ENCODE measurements at places on chromosomes 11 and 22. TPM values are rescaled to one million over a fixed set of nuclear protein-coding genes. Genes with fewer than 3 reads are reported as not detected.
A peak's percentile ranks its signal among the peaks of the same experiment; 100 is the strongest.

DNA sequence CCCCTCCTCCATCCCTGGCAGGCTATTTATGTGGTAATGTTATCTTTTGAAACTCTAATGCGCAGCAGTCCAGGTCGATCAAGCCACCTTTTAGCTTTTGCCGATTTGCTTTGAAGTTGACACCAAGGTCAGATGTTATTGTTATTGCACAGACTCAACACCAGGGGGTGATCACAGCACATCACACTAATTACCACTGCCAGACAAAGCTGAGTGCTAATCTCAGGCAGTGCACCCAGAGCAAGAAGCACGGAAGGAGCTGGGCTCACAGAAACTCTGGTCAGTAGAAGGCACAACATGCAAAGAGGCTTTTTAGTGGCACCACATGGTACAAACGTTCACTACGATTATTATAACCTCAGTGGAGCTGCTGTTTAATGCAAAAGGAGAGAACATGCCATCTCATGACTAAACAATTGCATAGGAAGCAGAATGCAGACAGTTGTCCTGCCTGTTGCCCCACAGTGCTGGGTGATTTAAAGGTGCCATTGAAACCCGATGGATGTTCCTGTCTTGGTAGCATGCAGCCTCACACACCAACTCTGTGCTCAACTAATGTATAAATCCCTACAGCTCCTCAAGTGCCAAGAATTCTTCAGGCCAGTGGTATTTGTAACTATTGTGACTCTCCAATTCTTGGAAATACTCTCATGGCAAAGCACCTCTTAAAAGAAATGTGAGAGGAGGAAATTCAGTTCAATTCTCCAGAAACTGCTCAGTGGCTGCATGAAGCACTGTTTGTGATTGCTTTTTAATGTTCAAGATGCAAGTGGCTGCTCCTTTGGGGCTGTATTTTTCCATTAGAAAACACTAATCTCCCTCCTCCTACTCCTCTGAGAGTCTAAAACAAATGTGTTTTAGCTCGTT lies 353.9 kb upstream of the DDI1 start:
- H3K4me3 ChIP-seq = peak overlapping the region; percentile 12
- no peak overlapping the region for H3K27ac ChIP-seq
- H3K27me3 ChIP-seq = no peaks in the 10 kb centered on the region
- H3K4me1 ChIP-seq = peaks cover 4% of the 10 kb centered on the region

GRCh38 chr11:65863889-65864705 lies 3.9 kb downstream of the MUS81 start:
- H3K36me3 ChIP-seq = no peaks in the 10 kb centered on the region
- no peak for DNase-seq
- H3K27me3 ChIP-seq = no peaks in the 10 kb centered on the region
- H3K4me1 ChIP-seq = peaks cover 19% of the 10 kb centered on the region
- no peak overlapping the region for H3K4me3 ChIP-seq
- H3K27ac ChIP-seq = no peak overlapping the region

- H3K36me3 ChIP-seq = peaks cover 2% of the 10 kb centered on the region
- H3K4me1 ChIP-seq = peaks cover 29% of the 10 kb centered on the region
- peak within 1 kb of the TSS; percentile 98 for H3K27ac ChIP-seq
- H3K27me3 ChIP-seq = no peaks in the 10 kb centered on the region
- peak within 1 kb of the TSS; percentile 85 for H3K4me3 ChIP-seq
Observed at GRCh38 chr11:64284048-64284961, at the start of gene BAD. BAD (minus strand) TSS chr11:64284665; CDS start chr11:64284368, 297 bp downstream.

DNA sequence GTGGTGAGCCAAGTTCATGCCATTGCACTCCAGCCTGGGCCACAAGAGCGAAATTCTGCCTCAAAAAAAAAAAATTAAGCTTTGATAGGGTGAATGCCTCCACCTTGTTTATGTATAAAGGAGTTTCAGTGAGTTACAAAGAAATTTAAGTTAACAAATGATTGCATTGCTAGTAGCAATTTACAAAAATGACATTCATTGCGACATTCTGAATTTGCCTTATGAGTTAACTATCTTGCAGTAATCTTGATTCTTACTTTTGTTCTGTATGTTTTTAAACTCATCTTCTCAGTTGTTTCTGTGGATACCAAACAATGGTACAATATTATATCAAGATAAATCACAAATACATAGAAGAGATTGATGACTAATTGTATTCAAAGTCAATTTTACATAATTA lies 207.0 kb downstream of the DDX10 start:
- no peak for DNase-seq
- no peaks in the 10 kb centered on the region for H3K27me3 ChIP-seq
- H3K36me3 ChIP-seq = no peaks in the 10 kb centered on the region
- no peak overlapping the region for H3K27ac ChIP-seq
- no peak overlapping the region for H3K4me3 ChIP-seq

DNA sequence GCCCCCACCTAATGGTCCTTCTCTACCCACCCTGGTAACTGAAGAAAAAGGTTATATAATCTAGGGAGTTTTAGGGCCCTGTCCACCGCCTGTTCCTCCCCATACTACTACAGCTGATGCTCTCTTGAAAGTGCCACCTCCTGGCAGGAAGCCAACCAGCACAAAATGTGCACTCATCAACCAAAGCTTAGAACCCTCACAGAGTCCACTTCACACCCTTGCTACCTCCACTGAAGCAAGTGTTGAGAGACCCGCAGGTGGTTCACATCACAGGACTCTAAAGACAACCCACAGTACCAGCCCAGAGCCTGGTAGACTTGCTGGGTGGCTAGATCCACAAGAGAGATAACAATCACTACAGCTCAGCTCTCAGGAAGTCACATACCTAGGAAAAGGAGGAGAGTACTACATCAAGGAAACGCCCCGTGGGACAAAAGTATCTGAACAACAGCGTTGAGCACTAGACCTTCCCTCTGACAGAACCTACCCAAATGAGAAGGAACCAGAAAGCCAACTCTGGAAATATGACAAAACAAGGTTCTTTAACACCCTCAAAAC lies 17.5 kb upstream of the OR10W1 start:
- H3K4me1 ChIP-seq = peaks cover 8% of the 10 kb centered on the region
- no peak overlapping the region for H3K4me3 ChIP-seq
- no peak overlapping the region for H3K27ac ChIP-seq
- no peaks in the 10 kb centered on the region for H3K36me3 ChIP-seq

GRCh38 chr11:76382209-76382608 lies 1.1 kb downstream of the GVQW3 start:
- no peak for DNase-seq
- no peak overlapping the region for H3K27ac ChIP-seq
- no peaks in the 10 kb centered on the region for H3K36me3 ChIP-seq
- H3K4me3 ChIP-seq = peak overlapping the region; percentile 94
- no peaks in the 10 kb centered on the region for H3K27me3 ChIP-seq

GRCh38 chr11:95338430-95338991 lies 107.5 kb upstream of the SESN3 start:
- peaks cover 2% of the 10 kb centered on the region for H3K4me1 ChIP-seq
- no peak overlapping the region for H3K4me3 ChIP-seq
- no peak for DNase-seq
- H3K27me3 ChIP-seq = no peaks in the 10 kb centered on the region

GRCh38 chr11:68976563-68976962 lies 4.2 kb downstream of the MRGPRD start:
- H3K27ac ChIP-seq = peak overlapping the region; percentile 29
- DNase-seq = no peak
- H3K36me3 ChIP-seq = no peaks in the 10 kb centered on the region
- no peak overlapping the region for H3K4me3 ChIP-seq
- H3K27me3 ChIP-seq = peaks cover 4% of the 10 kb centered on the region

DNA sequence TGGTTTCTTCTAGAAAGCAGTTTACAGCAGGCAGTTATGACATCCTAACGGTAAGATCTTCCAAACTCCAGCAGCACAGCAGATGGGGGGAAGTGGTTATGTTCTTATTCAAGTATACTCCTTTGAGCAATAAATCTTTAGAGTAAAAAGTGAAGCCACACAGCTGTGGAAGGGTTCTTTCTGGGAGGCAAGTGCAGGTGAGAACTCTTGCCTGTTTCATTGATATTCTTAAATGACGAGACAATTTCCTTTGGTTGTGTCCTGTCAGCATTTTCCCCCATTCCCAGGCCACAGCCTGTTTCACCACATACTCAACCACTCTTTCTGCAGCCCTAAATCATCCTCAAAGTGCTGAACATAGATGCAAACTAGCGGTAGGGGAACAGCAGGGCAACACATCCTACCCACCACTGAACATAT lies 207.3 kb upstream of the MTNR1B start:
- no peaks in the 10 kb centered on the region for H3K36me3 ChIP-seq
- H3K27ac ChIP-seq = no peak overlapping the region
- H3K4me3 ChIP-seq = no peak overlapping the region
- no peak for DNase-seq
- peaks cover 26% of the 10 kb centered on the region for H3K27me3 ChIP-seq

- no peaks in the 10 kb centered on the region for H3K36me3 ChIP-seq
- H3K27ac ChIP-seq = no peak overlapping the region
- DNase-seq = no peak
Observed at GRCh38 chr22:29716814-29717545, 2.8 kb upstream of the CABP7 start.

DNA sequence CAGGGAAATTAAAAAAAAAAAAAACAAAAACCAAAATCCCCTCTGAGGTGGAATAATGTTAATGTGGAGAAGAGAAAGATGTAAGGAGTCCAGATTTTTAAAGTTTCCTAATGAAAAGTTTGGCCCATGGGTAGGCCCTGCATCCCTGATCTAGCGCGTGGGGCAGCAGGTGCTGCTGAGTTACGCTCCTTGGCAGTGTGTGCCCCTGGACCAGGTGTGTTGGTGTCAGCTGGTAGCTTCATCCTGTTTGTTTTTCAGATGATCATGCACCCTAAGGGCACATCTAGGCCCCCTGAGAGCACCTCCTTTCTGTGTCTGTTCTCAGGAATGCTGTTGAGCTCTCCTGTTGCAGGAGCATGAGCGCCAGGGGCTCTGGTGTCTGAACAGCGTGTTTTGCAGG lies 6.7 kb downstream of the DGCR8 start:
- peaks cover 31% of the 10 kb centered on the region for H3K4me1 ChIP-seq
- H3K36me3 ChIP-seq = peaks cover 10% of the 10 kb centered on the region
- no peak for DNase-seq
- H3K27ac ChIP-seq = no peak overlapping the region

- H3K27me3 ChIP-seq = no peaks in the 10 kb centered on the region
- peaks cover 70% of the 10 kb centered on the region for H3K4me1 ChIP-seq
- peaks cover 2% of the 10 kb centered on the region for H3K36me3 ChIP-seq
- DNase-seq = no peak
- H3K4me3 ChIP-seq = peak overlapping the region; percentile 22
Observed at GRCh38 chr11:59558270-59558643, 46.9 kb downstream of the OR4D9 start.

- H3K27ac ChIP-seq = no peak overlapping the region
- no peak for DNase-seq
- peaks cover 9% of the 10 kb centered on the region for H3K36me3 ChIP-seq
- H3K27me3 ChIP-seq = no peaks in the 10 kb centered on the region
- no peak overlapping the region for H3K4me3 ChIP-seq
Observed at GRCh38 chr22:46165977-46166376, 15.7 kb downstream of the PPARA start.

GRCh38 chr22:45335854-45336522 lies 26.3 kb downstream of the FAM118A start:
- peaks cover 44% of the 10 kb centered on the region for H3K4me1 ChIP-seq
- no peaks in the 10 kb centered on the region for H3K36me3 ChIP-seq
- peak overlapping the region; percentile 38 for H3K4me3 ChIP-seq
- H3K27ac ChIP-seq = no peak overlapping the region
- no peaks in the 10 kb centered on the region for H3K27me3 ChIP-seq

DNA sequence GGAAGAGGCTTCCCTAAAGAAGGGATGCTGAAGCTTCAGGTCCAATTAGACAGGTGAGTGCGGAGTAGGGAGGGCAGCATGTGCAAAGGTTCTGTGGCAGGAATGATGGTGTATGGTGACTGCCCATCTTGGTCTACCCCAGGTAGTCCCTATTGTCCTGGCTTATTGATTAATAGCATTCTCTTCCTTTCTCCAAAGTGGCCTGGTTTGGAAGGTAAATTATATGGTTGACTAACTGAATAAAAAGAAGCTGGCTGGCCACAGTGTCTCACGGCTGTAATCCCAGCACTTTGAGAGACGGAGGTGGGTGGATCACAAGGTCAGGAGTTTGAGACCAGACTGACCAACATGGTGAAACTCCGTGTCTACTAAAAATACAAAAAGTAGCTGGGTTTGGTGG lies 230.5 kb downstream of the MIAT start:
- no peak overlapping the region for H3K27ac ChIP-seq
- no peak for DNase-seq
- peaks cover 30% of the 10 kb centered on the region for H3K36me3 ChIP-seq
- H3K4me1 ChIP-seq = no peaks in the 10 kb centered on the region
- no peaks in the 10 kb centered on the region for H3K27me3 ChIP-seq

DNA sequence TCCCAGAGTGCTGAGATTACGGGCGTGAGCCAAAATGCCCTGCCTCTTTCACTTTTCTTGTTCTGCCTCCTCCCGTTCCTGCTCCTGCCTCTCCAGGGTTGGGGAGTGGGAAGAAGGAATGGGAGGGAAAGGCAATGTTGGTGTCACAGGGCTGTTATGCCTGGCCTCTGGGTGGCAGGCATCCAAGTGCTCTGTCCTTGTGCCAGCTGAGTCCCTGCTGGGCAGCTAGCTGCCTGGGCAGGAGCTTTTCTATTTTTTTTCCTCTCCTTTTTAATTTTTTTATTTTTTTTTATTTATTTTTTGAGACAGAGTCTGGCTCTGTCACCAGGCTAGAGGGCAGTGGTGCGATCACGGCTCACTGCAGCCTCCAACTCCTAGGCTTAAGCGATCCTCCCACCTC lies 4.1 kb upstream of the SAC3D1 start:
- peaks cover 22% of the 10 kb centered on the region for H3K36me3 ChIP-seq
- peaks cover 7% of the 10 kb centered on the region for H3K4me1 ChIP-seq
- H3K27ac ChIP-seq = no peak overlapping the region
- no peak for DNase-seq
- H3K27me3 ChIP-seq = no peaks in the 10 kb centered on the region
- H3K4me3 ChIP-seq = no peak overlapping the region

- no peaks in the 10 kb centered on the region for H3K36me3 ChIP-seq
- H3K4me3 ChIP-seq = no peak overlapping the region
- no peaks in the 10 kb centered on the region for H3K27me3 ChIP-seq
- no peak overlapping the region for H3K27ac ChIP-seq
Observed at GRCh38 chr11:73804712-73805111, 17.0 kb downstream of the MRPL48 start.

- H3K4me1 ChIP-seq = peaks cover 30% of the 10 kb centered on the region
- DNase-seq = no peak
- H3K4me3 ChIP-seq = peak overlapping the region; percentile 35
- no peaks in the 10 kb centered on the region for H3K36me3 ChIP-seq
Observed at GRCh38 chr11:77069336-77069968, 2.7 kb downstream of the CAPN5 start.

The LGALS1 gene
- 14.3 TPM for total RNA-seq

The DYNC2H1 gene
- total RNA-seq = 2.4 TPM

The TRPC6 gene
- not detected for total RNA-seq

The MS4A4A gene
- total RNA-seq = 0.36 TPM

The OR10G4 gene
- total RNA-seq = not detected

The TUBA8 gene
- 2.9 TPM for total RNA-seq

The GRIA4 gene
- total RNA-seq = not detected

The OR2AG2 gene
- not detected for total RNA-seq

The OR8D1 gene
- total RNA-seq = not detected

The NFAM1 gene
- total RNA-seq = 0.23 TPM

The TTC12 gene
- 95.8 TPM for total RNA-seq

The RBM7 gene
- total RNA-seq = 46.2 TPM

The RRP8 gene
- total RNA-seq = 35.7 TPM

The DMC1 gene
- total RNA-seq = 0.73 TPM

Data from naive thymus-derived CD8-positive, alpha-beta T cell (primary cell).